ENCODE measurements at places on chromosomes 13 and 19.
A peak's percentile ranks its signal among the peaks of the same experiment; 100 is the strongest.

- no peak for DNase-seq
Observed at GRCh38 chr19:55552206-55552605, 6.9 kb upstream of the SBK3 start.

DNA sequence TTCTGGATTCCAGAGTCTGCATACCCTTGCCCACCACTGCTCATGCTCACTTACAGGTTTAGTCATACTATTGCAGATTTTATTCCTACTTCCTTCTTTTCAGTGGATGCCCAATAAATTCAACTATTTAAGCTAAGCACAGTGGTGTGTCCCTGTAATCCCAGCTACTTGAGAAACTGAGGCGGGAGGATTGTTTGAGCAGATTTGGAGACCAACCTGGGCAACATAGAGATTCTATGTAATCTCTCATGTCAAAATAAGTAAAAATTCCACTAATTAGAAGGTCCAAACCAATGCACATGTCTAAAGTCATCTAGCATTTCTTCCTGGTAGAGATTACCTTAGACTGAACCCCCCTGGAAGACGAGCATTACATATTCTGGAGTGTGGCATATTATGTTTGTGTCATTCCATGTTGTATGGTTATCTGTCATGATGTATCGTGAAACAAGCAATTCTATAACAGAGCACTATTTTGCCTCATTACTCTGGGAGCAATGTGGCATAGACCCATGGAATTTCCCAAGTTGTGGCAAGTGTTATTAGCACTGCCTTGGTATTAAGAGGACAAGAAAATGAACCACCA is 8.3 kb downstream of the HMGB1 start:
- DNase-seq, result no peak

DNA sequence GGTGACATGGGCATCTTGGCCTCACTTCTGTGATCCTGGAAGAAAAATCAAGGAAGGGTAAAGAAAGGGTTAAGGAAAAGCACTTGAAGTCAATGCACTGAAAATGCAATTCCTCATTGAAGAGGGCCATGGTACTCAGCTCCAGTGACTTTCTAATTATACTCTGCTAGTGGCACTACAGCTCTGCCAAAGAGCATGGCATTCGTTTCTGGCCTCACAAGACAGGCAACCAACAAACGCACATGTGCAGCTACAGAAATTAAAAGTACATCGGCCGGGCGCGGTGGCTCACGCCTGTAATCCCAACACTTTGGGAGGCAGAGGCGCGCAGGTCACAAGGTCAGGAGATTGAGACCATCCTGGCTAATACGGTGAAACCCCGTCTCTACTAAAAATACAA is 21.8 kb downstream of the SACS start:
- DNase-seq, result no peak

GRCh38 chr13:98083936-98084335 is 59.0 kb upstream of the FARP1 start:
- no peak for DNase-seq

DNA sequence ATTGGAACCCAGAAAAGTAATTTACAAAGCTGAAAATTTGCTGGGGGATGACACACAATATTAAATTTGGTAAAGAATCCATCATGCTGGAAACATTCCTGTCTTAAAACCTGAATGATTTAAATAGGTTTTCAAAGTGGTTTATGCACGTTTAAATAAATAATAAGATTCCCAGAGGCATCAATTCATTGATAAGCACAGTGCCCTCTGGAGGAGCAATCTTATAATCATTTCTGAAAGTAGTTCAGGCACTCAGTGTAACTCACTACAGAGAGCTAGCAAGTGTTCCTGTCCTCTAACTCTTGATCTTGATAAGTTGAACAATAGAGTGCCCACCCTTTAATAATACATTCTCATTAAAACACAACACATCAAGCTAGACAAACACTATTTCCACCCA is 43.5 kb upstream of the SHISA2 start:
- no peak for DNase-seq

DNA sequence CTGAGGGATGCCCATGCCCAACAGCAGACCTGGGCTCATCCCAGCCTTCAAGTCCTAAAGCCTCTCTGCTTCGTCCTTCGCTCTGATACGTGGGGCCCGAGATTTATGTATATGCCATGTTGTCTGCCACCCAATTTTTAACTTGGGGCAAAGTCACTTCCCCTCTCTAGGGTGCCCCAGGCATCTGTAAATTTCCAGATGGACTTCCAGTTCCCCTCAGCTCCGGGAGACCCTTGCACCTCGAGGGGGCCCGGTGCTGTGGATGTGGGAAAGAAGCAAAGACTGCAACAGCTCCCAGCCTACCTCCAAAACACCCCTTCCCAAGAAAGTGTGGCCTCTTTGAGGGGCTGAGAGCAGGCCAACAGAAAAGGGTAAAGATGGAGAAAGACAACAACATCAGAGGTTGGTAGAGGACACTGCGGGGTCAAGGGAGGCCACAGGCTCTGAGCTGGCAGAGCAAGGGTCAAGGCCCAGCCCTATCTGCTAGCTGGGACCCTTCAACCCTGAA is 97.4 kb downstream of the STK24 start:
- no peak for DNase-seq

DNA sequence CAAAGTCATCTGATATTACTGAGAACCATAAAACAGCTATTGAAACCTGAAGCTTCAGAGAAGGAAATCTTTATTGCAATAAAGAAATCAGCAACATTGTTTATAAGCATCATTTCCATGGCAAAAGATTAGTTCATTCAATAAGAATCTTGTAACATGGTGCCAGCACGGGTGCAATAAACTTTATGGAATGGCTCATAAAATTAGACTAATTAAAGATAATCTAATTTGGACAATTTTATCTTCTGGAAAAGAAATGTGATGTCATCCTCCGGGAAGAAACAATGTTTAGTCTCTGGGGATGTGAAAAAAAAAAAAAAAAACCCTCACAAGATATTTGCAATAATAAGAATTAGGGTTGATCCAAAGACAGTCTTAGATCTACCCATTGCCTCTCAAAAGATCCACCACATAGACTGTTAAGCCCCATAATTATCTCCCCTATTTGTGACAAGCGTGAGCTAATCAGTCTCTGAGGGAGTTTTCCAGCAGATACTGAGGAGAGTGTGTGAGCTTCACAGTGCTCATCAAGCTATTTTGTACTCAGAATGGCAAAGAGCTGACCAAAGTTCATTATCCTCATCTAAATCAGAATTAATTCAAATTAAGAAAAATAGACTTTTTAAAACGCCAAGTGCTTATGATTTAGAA is 297.0 kb upstream of the EDNRB start:
- DNase-seq, result no peak

GRCh38 chr13:79995334-79995733 is 345.6 kb downstream of the SPRY2 start:
- DNase-seq, result peak; percentile 15

GRCh38 chr13:63541336-63541735 is 2125.7 kb upstream of the PCDH20 start:
- no peak for DNase-seq

GRCh38 chr19:43780706-43781525 is at the start of gene KCNN4:
Gene KCNN4 (minus strand): TSS chr19:43780973. CDS start chr19:43780861, 112 bp downstream.
- DNase-seq, result peak; percentile 82

DNA sequence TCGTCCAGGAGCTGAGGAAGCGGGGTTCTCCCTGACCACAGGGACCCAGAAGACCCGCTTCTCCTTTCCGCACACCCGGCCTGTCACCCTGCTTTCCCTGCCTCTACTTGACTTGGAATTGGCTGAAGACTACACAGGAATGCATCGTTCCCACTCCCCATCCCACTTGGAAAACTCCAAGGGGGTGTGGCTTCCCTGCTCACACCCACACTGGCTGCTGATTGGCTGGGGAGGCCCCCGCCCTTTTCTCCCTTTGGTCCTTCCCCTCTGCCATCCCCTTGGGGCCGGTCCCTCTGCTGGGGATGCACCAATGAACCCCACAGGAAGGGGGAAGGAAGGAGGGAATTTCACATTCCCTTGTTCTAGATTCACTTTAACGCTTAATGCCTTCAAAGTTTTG is 18.9 kb downstream of the VASP start:
- DNase-seq, result peak; percentile 68
